Fibroblast of lung (primary cell): ENCODE measurements at places on chromosomes 5 and 9.

DNA sequence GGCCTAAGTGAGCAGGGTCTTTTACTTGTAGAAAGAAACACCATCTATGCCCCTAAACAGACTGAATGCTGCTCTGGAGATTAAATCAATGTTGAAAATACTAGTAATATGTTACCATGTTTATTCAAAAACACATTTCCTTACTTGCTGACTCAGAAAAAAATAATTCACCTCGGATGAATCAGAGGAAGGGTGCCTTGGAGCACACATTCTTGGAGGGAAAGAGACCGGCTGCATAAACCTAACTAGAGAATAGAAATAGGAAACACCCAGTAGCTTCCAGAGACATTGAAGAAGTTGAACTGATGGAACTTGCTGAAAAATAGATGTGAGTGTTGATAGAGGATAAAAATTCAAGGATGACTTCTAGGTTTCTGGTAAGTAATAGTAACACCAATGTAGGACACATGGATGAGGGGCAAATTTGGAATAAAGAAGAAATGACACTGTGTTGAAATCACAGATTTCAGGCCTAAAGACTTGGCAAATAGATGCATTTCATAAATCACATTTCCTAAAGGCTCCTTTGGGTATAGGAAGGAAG is 76.9 kb upstream of the MINAR2 start:
- peak; percentile 77 for DNase-seq

DNA sequence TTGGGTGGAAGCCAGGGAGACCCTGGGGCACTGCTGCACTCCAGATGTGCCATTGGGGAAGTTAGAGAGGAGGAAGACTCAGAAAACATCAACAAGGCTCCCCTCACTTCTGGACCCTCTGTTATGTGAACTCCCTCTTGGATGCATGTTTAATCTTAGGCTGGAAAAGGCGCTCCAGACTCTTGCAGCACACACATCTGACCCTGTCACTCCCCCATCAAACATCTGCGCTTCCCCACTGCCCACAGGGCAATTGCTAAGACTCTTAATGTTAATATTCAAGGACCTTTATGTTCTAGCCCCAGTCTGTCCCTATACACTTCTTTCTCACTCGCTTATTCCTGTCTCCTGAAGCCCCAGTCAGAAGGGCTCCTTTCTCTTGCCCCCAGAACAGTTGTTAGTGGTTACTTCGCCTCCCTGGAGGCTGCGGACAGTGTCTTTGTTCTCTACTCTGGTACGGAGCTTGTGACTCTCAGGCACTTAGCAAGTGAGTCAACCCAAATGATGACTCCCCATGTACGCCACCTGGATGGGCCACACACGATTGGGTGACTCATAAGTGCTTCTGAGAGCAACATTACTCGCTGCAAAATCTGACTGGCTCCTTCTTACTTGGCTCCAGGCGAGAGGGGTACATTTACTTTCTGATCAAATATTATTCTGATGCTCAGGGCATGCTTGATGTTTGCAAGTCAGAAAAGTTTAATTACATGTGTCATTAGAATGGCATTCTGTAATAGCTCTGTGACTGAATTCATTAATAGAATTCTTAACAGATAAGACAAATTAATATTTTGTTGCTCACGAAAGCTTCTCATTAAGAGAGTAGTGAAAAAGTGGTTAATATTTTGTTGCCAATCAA is 193.6 kb downstream of the HSPA4 start:
- DNase-seq = peak; percentile 85

- peak; percentile 49 for DNase-seq
Measured at GRCh38 chr9:113634596-113635515, 171.3 kb downstream of the RGS3 start.

DNA sequence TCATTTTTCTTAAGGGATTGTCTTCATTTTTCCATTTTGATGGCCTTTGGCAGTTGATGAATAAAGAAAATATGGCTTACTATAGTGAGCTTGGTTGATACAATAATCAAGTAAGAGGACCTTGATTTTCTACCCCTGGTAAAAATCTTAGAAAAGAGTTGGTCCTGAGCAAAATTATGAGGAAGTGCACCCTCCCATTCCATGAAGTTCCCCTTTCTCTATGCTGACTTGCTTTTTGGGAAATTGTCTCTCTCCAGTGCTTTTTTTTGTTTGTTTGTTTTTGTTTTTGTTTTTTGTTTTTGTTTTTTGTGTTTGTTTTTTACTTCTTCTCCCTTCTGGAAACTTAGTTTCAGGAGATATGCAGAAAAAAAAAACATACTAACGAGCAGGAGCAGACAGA is 449.2 kb upstream of the ACTBL2 start:
- no peak for DNase-seq

- no peak for DNase-seq
Measured at GRCh38 chr5:91978221-91978882, 595.2 kb upstream of the ARRDC3 start.

- DNase-seq = no peak
Measured at GRCh38 chr5:136186796-136187195, 6.2 kb downstream of the SMIM32 start.

- peak; percentile 27 for DNase-seq
Measured at GRCh38 chr9:113131689-113132151, 19.1 kb upstream of the SLC31A2 start.

DNA sequence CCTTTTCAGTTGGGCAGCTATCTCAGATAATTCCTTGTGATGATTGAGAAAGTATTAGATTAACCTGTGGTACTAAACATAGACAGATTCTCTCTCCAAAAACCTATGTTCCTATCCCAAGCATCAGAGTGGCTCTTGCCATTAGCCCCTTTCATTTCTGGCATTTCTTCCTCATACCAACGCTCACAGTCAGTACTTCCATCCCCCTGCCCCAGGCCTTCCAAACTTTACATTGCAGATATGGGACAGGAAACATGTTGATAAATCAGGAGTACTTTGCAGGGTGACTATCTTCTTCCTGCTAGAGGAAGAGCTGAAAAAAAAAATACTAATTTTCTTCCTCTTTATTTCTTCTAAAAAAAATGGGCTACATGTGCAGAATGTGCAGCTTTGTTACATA is 442.6 kb upstream of the RGMB start:
- DNase-seq = no peak

GRCh38 chr5:146849694-146850303 is 28.8 kb downstream of the PPP2R2B start:
- no peak for DNase-seq

- no peak for DNase-seq
Measured at GRCh38 chr9:111051400-111051799, 13.1 kb upstream of the LPAR1 start.

DNA sequence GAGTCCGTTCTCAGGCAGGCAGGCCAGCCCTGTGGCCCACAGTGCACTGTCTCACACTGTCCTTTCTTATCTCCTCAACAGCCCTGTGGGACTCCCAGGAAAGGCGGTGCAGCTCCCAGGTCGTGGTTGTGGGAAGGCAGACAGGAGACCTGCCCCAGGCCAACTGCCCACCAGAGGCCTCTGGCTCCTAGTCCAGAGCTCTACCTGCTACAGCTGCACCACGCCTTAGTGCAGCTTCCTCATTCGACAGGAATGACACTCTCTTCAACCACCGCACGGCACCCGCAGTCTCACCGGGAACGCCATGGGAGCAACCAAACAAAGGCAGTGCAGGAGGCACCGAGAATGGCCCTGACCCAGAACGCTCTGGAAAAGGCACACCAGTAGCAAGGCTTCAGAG is 25.3 kb downstream of the CAMSAP1 start:
- no peak for DNase-seq

DNA sequence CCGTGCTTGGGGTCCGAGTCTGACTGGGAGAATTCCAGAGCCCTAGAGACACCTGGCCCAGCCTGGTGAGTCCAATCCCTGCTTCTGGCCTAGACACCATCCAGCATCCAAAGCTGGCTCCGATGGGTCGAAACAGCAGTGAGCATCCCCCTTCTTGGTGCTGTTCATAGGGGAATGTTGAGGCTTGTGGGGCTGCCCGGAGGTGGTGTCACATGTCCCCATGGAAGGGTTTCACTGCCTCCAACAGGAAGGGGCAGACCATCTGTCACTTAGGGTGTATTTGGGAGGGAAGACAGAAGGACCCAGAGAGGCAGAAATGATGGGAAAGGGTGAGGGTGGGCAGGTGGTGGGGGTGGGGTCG is 13.9 kb downstream of the C9orf50 start:
- DNase-seq = no peak
